ENCODE measurements at places on chromosomes 3 and 15.

DNA sequence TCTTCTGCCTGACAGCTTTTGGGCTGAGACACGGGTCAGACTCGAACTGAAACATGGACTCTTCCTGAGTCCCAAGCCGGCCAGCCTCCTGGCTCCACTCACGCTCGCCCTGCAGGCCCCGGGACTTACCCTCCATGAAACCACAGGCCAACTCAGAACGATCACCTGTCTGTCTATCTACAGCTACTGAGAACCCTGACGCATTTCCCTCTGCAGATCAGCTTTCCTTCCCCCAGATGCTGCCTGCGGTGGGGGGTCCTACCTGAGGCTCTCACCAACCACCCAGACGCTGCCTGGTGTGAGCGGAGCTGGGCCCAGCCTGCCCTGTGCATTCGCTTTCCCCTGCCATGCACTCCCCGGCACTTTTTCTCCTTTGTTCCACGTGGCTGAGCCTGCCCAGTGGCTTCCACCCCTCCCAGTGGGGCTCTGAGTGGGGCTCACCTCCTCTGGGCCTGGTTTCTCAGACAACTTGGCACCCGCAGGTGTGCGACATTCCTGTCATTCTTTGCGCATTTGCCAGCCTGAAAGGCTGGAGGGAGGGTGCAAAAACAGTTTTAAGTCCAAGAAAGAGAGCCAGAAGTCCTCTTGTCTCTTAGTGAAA lies 60.2 kb downstream of the PLXNA1 start:
- no peak for DNase-seq

GRCh38 chr3:49785565-49786356 lies 581 bp downstream of the IP6K1 start:
- DNase-seq: no peak

DNA sequence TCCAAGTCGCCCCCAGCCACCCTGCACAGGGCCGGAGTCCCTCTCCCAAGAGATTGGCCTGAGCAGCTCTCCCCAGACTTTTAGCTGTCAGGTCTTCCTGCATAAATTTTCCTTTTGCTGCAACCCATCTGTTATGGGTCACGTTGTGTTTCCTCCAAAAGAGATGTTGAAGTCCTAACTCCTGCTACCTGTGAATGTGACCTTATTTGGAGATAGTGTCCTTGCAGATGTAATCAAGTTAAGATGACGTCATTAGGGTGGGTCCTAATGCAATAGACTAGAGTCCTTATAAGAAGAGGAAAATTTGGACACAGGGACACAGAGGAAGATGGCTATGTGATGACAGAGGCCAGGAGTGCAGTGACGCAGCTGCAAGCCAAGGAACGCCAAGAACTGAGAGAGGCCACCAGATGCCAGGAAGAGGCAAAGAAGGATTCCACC lies 13.2 kb upstream of the SLC6A6 start:
- no peak for DNase-seq

- no peak for DNase-seq
Measured at GRCh38 chr15:68696414-68697363, 117.9 kb downstream of the CORO2B start.

All from activated CD4-positive, alpha-beta T cell treated with anti-CD3 and anti-CD28 coated beads, Interleukin-2, amount 50 U/mL, for 4 hours (primary cell).